Fibroblast of skin of left quadriceps (primary cell): ENCODE measurements at places on chromosomes 3 and 15.

DNA sequence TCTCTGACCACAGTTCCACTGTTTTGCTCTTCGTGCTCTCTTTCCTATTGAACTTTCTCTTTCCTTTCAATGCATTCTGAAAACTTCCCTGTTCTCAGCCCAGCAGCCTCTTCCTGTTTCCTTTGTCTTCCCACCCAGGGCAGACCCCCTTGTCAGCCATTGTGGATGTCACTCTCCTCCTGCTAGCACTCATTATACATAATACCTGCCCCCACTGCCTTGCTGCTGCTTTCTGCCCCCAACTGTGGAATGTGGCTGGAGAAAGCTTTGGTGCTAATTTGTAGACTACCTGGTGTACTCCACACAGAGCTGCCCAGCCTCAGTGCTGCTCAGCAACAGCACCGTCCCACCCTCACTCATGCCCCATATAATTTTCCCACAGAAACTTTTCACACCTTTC lies 80.2 kb downstream of the CHCHD6 start:
- DNase-seq, result no peak

GRCh38 chr3:167941234-167941995 lies 154.3 kb downstream of the GOLIM4 start:
- DNase-seq, result peak; percentile 88

DNA sequence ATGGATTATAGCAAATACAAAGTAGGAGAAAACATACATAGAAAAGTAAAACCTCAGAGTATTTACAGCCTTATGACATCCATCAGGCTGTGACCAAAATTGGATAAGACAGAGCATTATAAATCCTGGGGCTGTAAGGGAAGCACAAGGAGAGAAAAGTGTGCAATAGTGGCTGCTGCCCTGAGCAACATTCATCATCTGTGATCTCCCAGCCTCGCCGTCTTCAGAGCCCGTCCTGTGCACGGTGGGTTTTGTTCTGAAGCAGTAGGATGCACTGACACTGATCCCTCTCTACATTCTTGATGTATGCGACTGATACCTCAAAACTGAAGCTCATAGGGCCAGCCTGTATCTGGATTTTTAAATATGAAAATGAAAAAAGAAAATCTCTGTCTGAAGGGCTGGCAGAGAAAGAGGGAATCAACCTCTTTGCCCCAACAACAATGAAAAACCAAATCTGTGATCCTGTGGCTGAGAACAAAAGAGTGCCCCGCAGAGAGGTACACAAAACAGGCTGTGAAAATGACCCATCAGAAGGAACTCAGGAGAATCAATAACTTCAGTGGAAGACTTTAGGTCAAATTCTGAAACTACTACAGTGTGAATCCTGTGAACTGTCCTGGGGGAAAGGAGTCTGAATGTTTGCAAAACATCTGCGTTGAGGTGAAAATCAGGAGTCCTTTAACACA lies 8.2 kb upstream of the RTP4 start:
- no peak for DNase-seq

- no peak for DNase-seq
Measured at GRCh38 chr3:196184881-196185280, 26.3 kb downstream of the ZDHHC19 start.

- peak; percentile 97 for DNase-seq
Measured at GRCh38 chr3:29335438-29335837, 54.6 kb downstream of the RBMS3 start.

GRCh38 chr3:194908972-194909371 lies 223.3 kb downstream of the FAM43A start:
- no peak for DNase-seq

DNA sequence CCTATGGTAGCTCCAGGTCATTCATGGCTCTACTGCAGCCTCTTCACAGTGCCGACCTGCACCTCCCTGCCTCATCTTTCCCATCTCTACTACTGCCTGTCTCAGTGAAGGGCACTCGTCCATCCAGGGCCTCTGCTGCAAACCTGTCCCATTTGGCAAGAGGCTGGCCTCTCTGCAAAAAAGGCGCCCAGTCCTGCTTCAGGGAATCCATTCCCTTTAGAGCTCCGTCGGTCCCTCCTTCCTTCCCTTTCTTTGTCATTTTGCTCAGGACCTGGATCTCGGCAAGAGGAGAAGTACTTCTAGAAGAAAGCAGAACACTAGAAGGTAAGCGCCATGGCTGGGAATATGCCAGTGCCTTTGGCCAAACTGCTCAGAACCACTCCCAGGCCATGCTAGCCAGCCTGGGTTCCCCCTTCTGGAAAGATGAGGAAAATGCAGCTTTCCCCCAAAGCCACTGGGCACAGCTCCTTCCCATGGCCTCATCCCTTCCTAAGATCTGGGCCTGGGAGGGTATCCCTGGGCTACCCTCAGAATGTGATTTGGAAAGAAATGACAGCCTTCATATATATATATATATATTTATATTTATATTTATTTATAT lies 6.4 kb upstream of the ISL2 start:
- no peak for DNase-seq

DNA sequence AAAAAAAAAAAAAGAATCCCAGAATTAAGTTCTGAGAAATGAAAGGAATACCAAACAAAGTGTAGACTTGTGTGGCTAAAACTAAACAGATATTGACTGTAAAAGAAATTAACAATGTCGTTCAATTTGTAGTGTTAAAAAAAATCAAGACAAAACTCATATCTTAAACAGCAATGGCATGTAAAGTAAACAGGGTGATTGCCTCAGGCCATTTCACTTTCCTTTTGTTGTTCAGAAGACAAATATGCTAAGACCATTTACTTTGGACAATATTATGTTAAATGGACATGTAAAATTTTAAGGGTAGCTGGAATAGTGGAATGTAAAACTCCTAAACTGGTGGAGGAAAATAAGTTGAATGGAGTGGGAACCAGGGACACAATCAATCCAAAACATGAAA lies 139.1 kb downstream of the RTP4 start:
- DNase-seq, result no peak
